Neural progenitor cell (in vitro differentiated cells): ENCODE measurements at places on chromosomes 12 and 14. TPM values are rescaled to one million over a fixed set of nuclear protein-coding genes. Genes with fewer than 3 reads are reported as not detected.

The NRXN3 gene
- total RNA-seq, result 5.9 and 6.1 TPM in 2 replicates

The LRRC9 gene
- 2.1 and 2.3 TPM in 2 replicates for total RNA-seq

The RNASE3 gene
- total RNA-seq, result not detected in 2 replicates

The PCBP2 gene
- total RNA-seq, result 403 and 435 TPM in 2 replicates

The GLS2 gene
- total RNA-seq, result 2.3 and 2.9 TPM in 2 replicates

The SYT1 gene
- total RNA-seq, result 28.1 and 36.9 TPM in 2 replicates

The DYNC1H1 gene
- total RNA-seq, result 237 and 309 TPM in 2 replicates

The PRIMA1 gene
- total RNA-seq, result 2.5 and 2.8 TPM in 2 replicates

The SCN8A gene
- 9.3 and 14.2 TPM in 2 replicates for total RNA-seq

- no peak for DNase-seq
Measured at GRCh38 chr12:65155784-65156183, 13.6 kb upstream of the LEMD3 start.

DNA sequence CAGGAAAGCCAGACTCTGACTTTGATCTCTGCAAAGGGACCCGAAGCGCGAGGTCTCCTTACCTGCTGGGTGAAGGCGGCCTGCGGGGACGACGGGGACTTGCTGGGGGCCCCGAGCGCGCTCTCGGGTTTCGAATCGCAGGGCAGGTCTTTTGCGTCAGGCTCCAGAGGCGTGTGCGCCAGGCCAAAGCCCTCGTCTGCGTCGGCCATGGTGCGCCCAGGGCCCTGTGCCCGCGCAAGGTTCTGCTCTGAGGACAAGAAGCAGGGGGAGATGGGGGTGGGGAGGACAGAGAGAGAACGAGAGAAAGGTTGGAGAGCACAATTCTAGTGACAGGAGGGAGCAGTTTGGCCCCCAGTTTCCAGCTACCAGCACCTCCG is 2.3 kb downstream of the TBX5 start:
- DNase-seq, result peak; percentile 66

DNA sequence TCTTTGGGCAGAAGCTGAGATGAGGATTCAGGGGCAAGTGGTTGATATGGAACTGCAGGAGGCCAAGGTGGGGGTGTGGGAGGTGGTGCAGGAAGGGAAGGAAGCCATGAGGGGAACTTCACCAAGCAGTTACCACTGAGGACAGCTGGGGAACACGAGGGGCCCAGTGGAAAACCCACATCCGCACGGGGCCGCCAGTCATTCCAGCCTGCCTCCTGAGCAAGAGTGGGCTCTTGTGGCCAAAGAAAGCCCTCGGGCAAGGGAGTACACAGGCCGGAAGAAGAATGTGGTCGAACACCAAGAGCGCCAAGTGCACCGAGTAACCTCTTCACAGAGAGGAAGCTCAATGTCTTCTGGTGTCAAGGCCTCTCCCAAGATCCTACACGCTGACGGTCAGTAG is 252.2 kb upstream of the FOXN3 start:
- no peak for DNase-seq

GRCh38 chr12:16603260-16603915 is 2.6 kb downstream of the LMO3 start:
- DNase-seq, result peak; percentile 78

GRCh38 chr12:101563212-101563611 is 31.6 kb upstream of the MYBPC1 start:
- no peak for DNase-seq

GRCh38 chr12:92362785-92363184 is 217.1 kb upstream of the BTG1 start:
- DNase-seq, result no peak

GRCh38 chr12:120362516-120363273 is 6.3 kb downstream of the MSI1 start:
- DNase-seq, result no peak

DNA sequence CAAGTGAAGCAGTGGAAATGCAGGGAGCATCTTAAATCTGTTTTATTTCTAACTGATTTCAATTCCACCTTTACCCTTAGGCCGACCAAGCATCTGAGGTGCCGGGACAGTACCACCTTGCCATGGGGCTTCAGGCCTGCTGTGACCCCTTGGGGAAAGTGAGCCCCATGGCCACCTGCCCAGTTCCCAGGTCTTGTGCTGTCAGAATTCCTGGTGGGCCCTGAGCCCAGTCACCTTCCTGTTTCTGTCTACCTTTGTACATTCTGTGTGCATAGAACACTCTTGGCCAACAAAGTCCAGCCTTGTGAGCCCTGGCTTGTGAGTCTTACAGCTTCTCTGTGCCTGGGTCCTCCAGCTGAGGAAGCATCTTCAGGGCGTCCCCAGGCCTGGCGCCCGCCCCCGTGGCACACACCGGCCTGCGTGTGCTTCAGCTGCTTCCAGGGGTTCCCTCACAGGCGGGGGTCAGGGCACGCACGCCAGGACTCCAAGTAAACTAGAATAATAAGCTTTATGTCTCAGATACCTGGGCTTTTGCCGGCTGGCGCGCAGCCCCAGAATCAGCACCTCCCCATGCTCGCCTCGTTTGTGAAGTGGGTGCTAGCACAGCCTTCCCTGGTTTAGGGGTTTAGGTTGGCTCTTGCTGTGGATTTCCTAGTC is 10.3 kb downstream of the ZFYVE21 start:
- no peak for DNase-seq

DNA sequence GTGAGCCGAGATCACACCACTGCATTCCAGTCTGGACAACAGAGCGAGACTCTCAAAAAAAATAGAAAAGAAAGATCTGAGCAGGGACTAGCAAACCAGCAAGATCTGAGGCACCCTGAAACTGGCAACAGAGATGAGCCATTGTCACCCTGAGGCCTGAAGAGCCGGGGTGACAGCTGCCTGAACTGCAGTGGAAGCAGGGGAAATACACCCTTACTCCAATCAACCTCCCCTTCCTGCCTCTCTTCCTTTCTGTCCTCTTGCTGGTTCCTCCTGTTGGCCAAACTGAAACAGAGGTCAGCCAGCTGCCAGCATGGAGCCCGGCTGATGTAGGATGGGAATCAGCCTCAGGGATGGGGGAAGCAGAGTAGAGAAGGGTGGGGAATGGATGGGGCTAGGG is 192.0 kb downstream of the CHST11 start:
- no peak for DNase-seq

- no peak for DNase-seq
Measured at GRCh38 chr12:7114008-7114407, 5.0 kb upstream of the C1RL start.

GRCh38 chr12:51371295-51371953 is 19.8 kb downstream of the GALNT6 start:
- DNase-seq, result peak; percentile 90

DNA sequence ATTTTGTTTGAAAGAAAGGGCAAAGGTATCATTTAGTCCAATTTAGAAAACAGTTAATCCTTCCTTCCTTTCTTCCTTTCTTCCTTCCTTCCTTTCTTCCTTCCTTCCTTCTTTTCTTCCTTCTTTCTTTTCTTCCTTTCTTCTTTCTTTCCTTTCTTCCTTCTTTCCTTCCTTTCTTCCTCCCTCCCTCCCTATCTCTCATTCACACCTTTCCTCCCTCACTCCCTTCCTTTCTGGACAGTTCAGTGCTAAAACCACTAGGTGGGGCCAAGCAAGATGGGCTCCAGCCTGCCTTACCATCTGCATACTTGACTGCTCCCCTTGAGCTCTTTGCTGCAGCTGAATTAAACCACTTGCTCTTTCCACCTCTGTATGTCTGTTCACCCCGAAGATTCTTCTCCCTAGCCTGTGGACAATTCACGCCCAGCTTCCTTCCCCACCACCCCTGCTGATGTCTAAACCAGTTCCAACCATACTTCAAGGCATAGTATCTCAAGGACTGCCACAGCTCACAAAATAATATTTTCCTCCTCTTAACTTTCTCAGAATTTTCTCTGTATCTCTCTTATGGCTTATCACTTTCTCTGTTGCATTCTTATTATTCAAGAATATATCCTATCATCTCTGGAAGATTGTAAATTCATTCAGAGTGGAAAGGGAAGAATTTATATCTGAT is 78.0 kb downstream of the DBX2 start:
- peak; percentile 70 for DNase-seq

DNA sequence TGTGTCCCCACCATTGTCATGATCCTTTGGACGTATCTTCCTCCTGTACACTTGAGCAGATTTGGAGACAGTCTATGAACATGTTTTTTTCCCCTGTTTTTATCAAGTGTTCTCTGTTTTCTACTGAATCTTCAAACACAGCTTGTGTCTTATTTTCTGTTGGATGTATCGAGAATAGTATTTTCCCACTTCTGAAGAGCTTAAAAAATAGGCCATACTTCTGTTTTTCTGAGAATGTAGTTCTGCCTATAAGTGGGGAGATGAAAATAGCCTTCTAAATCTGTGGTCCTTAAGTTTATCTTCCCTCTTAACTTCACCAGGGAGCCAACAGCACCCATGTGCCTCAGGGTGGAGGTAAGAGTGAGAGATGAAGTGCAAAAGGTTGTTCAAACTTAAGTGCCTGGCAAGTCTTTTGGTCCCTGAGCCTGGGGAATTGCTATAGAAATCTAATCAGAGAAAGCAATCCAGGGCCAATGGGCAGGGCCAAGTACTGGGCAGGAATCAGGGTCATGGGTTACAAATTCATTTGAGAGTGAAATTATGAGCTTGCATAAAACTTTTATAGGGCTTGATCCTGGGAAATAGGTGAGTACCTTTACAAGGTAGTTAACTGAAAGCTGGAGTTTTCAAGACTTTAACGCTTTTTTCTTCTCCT is 58.9 kb downstream of the ARF6 start:
- DNase-seq, result no peak

DNA sequence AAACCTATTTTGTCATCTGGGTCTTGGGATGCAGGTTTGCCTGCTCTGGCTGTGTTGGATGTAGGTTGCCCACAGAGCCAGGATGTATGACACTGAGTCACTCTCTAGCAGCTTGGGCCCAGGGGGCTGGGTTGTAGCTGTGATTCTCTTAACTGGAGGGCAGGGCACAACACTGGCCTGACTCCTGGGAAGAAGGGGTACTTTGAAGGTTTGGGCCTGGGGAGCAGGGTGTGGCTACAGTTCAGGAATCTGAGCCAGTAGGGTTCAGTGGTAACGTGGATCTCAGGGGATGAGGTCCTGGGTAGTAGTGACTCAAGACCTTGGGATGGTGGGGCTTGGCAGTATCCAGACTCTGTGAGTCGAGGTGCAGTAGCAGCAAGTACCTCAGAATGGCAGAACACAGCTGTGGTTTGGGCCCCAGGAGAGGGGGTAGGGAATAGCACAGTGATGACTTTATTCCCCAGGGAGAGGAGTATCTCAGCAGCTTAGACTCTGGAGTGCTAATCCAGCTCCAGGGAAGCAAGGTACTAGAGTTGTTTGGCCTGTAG is 25.7 kb downstream of the TBC1D15 start:
- DNase-seq, result no peak

GRCh38 chr12:69703146-69703642 is 4.1 kb upstream of the BEST3 start:
- DNase-seq, result no peak
